Vagina (tissue), 2 donors: ENCODE measurements at places on chromosomes 1 and 21.

DNA sequence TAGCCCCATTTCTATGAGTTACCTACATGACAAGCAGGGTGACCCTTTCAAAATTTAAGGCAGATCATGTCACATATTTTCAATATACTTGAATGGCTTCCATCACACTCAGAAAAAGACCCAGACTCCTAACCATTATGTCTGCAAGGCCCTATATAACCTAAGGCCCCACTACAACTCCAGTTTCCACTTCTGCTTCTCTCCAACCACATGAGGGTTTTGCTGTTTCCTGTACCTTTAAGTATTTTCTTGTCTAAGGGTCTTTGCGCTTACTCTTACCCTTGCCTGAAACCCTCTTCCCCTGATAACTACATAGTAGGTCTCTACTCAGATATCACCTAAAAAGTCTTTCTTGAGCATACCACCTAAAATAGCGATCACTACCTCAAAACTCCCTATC is 46.1 kb downstream of the SGIP1 start:
- H3K36me3 ChIP-seq = no peaks in the 10 kb centered on the region
- peaks cover 20% of the 10 kb centered on the region for H3K4me1 ChIP-seq
- H3K4me3 ChIP-seq = no peak overlapping the region
- no peak overlapping the region for H3K27ac ChIP-seq
- DNase-seq = no peak

- H3K27me3 ChIP-seq = peaks cover 22% of the 10 kb centered on the region
- DNase-seq = no peak
- H3K27ac ChIP-seq = no peak overlapping the region
- H3K36me3 ChIP-seq = no peaks in the 10 kb centered on the region
- no peak overlapping the region for H3K4me3 ChIP-seq
- H3K4me1 ChIP-seq = no peaks in the 10 kb centered on the region
Observed at GRCh38 chr1:18639368-18640055, 8.9 kb downstream of the PAX7 start.

- H3K27ac ChIP-seq = no peak overlapping the region
- H3K4me1 ChIP-seq = peaks cover 7% of the 10 kb centered on the region
- no peak overlapping the region for H3K4me3 ChIP-seq
- no peaks in the 10 kb centered on the region for H3K36me3 ChIP-seq
Observed at GRCh38 chr1:203077956-203078355, 7.9 kb downstream of the MYOG start.

GRCh38 chr1:89839516-89839915 is 18.7 kb downstream of the LRRC8D start:
- H3K27me3 ChIP-seq = no peaks in the 10 kb centered on the region
- no peak overlapping the region for H3K27ac ChIP-seq
- H3K4me1 ChIP-seq = peaks cover 17% of the 10 kb centered on the region
- H3K4me3 ChIP-seq = no peak overlapping the region

DNA sequence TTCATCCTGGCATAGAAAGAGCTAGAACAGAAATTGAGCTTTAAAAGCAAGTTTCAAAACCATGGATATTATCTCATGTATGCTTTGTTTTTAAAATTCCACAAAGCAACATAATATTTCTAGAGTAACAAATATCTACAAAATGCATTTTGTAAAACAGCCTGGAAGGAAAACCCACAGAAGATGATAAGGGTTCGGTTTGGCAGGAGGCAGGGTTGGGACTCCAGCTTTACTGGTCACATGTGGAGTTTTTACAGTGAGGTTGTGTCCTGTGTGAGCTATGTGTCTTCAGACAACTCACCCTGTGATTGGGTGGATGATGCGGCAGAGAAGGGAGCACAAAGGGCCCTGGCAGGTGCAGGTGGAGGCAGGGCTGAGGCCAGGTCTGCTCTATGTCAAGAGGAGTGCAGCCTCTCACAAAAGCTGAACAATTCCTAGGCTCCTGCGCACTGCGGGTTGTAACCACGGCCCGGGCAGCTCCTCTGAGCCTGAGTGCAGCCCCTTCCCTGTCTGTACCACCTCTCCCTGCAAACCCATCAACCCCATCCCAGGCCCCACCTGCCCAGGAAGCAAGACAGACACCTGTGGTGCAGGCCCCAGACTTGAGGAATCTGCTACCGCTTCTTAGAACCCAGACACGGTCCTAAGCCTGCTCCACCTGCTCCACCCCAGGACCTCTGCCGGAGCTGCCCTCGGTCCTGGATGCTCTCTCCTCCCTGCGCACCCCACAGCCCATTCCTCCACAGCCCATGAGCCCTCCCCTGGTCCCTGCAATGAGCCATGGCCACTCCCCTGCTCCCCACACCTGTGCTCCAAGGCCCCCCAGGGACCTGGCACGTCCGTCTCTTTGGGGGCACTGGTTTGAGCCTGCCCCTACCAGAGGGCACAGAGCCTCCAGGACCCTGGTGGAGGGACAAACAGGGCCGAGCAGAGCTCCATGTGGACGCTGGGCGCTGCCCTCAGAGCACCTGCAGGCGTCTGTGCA is 2.8 kb upstream of the COL18A1 start:
- H3K27me3 ChIP-seq = no peaks in the 10 kb centered on the region
- H3K36me3 ChIP-seq = no peaks in the 10 kb centered on the region
- H3K4me1 ChIP-seq = peaks cover 31% of the 10 kb centered on the region
- H3K27ac ChIP-seq = no peak overlapping the region

DNA sequence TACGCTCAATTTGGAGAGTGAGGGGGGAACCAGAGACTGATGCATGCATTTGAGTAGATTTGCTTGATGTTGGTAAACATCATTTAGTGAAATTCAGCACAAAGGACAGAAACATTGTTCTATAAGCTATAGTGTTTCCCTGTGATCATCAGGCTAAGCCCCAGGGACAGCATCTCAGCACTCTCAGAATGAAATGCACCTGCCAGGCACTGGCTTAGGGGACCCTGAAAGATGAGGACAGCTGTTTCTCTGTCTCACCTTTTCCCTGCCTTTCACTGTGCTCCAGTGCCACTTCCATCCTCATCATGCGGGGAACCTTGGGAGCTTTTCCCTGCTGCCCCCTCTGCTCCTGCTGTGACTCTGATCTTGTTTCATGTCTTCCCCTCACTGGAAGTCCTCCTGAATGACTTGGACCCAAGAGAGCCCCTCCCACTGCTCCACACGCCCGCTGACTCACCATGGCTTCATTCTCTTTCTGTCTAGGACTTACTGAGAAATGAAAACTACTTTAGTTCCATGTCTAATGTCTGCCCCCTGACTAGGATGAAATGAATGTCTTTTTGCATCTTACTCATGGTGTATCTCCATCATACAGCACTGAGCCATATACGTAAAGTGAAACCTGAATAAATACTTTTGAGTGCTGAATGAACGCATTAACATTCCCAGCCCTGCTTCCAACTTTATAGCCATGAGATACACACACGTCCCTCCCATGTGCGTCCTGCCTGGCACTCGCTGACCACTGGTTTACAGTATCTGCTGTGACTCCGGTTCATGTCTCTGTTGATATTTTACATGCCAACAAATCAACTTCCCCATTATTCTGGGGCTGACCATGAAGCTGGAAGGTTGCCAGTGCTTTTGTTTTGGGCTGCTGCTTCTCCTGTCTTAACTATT is 182.0 kb downstream of the PCP4 start:
- no peak for DNase-seq
- no peaks in the 10 kb centered on the region for H3K27me3 ChIP-seq
- H3K4me1 ChIP-seq = peaks cover 8% of the 10 kb centered on the region
- H3K36me3 ChIP-seq = no peaks in the 10 kb centered on the region
- H3K27ac ChIP-seq = peak overlapping the region; percentile 0

- DNase-seq = no peak
- no peaks in the 10 kb centered on the region for H3K36me3 ChIP-seq
- no peaks in the 10 kb centered on the region for H3K27me3 ChIP-seq
- H3K27ac ChIP-seq = no peak overlapping the region
- no peak overlapping the region for H3K4me3 ChIP-seq
- H3K4me1 ChIP-seq = no peaks in the 10 kb centered on the region
Observed at GRCh38 chr1:78267513-78268218, 221.9 kb downstream of the GIPC2 start.

GRCh38 chr1:119541389-119541788 is 34.4 kb downstream of the HSD3B1 start:
- no peak overlapping the region for H3K27ac ChIP-seq
- H3K27me3 ChIP-seq = no peaks in the 10 kb centered on the region
- H3K36me3 ChIP-seq = no peaks in the 10 kb centered on the region
- no peak for DNase-seq

DNA sequence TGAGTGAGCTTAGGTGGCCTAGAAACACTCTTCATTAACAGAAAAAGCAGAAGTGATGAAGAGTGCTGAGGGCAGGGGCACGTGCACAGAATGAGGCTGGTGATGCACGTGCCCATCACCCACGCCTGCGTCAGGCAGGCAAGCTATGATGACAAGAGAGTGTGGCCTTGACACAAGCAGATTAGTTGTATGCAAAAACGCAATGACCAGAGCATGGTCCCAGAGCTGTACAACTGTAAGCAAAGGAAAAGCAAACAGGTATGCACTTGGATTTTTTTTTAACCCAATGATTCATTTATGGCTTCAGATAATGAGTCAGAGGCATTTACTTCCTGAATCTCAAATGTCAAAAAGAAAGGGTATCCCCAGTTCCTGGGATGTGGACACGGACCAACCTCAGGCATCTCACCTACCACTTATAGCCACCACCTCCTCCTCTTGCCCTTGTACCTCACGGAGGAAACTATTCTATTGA is 9.1 kb upstream of the TMEM61 start:
- H3K4me1 ChIP-seq = no peaks in the 10 kb centered on the region
- H3K27ac ChIP-seq = no peak overlapping the region
- DNase-seq = no peak
- H3K36me3 ChIP-seq = no peaks in the 10 kb centered on the region
- no peaks in the 10 kb centered on the region for H3K27me3 ChIP-seq

- no peak for DNase-seq
- no peak overlapping the region for H3K27ac ChIP-seq
- no peaks in the 10 kb centered on the region for H3K27me3 ChIP-seq
Observed at GRCh38 chr21:38384238-38384560, 114.1 kb downstream of the ERG start.

DNA sequence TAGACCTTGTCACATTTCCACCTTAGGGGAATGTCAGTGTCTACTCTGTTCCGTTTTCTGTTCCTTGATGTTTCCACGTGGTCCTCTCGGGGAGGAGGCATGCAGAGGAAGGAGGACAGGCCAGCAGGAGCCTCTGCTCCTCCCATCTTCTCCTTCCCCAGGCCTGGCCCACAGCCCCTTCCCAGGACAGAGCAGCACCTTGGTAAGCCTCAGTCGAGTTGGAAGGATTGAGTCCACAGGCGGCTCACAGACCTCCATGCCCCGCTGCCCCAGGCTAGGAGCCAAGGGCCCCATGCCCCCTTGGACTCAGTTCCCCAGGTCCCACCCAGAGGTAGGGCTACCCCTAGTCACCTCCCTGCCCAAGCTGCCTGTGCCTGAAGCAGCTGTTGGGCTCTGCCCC is 36.5 kb downstream of the IGSF21 start:
- no peaks in the 10 kb centered on the region for H3K27me3 ChIP-seq
- no peak overlapping the region for H3K4me3 ChIP-seq
- no peak overlapping the region for H3K27ac ChIP-seq
- no peak for DNase-seq
- no peaks in the 10 kb centered on the region for H3K36me3 ChIP-seq

DNA sequence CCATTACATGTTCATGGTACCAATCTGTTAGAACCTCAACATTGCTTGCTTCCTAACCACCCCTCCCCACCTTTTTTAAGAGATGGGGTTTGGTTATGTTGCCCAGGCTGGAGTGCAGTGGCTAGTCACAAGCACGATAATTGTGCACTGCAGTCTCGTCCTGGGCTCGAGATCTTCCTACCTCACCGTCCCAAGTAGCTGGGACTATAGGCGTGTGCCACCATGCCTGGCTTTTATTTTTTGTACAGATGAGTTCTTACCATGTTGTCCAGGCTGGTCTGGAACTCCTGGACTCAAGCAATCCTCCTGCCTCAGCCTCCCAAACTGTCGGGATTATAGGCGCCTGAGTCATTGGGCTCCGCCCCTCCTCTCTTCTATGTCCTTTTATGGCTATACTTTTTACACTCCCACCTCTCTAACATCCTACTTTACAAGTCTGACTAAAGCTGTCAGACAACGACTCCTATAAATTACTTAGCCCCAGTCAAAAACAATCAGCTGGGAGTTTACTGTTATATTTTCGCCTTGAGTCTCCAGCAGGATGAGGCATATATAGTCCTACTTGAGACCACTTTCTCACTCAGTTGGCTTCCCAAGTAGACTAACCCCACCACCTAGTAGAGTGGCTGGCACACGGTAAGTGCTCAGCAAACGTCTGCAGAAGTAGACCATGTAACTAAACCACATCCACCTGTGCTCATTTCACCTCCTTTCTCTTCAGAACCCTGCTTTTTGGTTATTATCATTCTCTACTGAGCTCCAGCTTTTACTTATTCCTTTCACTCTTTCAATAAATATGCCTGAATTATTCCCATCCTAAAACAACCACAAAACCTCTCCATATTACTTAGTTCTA is 13.8 kb downstream of the ENSA start:
- H3K27ac ChIP-seq = peak overlapping the region; percentile 44
- no peaks in the 10 kb centered on the region for H3K27me3 ChIP-seq
- H3K4me3 ChIP-seq = no peak overlapping the region
- no peak for DNase-seq

DNA sequence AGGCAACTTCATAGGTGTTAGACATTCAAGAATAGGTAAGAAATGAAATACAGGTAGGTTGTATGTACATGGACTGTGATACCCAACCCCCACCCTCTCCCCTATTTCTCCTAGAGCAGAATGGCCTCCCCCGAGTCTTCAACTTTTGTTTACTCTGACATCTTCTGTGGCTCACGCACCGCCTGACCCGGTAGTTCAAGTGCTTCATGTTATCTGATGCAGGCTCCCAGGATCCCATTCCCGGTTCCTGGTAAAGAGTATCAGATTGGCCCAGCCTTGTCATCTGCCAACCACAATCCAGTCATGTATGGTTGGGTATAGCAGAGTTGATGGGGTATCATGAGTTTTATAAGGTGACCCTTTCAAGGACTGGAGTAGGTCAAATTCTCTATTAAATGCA is 9.1 kb downstream of the GNAI3 start:
- H3K4me3 ChIP-seq = no peak overlapping the region
- H3K36me3 ChIP-seq = no peaks in the 10 kb centered on the region
- H3K27me3 ChIP-seq = no peaks in the 10 kb centered on the region
- H3K27ac ChIP-seq = no peak overlapping the region
- peaks cover 66% of the 10 kb centered on the region for H3K4me1 ChIP-seq

DNA sequence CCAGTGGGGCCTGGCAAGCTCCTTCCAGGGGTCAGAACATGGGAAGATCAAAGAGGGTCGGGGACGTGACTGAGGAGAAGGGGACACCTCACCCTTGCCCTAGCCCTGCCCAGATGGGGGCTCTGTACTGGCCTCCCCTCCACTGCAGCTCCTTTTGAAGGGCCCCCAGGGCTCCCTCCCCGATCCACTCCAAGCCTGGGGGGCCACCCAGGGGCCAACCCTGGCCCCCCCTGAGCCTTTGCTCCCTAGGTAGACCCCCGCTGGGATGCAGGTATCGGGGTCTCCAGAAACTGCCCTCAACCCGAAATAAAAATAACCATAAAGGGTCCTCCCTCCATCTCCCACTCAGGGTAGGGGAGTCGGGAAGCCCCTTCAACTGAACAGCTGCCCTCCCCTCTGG is 37.4 kb upstream of the FAM131C start:
- no peaks in the 10 kb centered on the region for H3K36me3 ChIP-seq
- peaks cover 9% of the 10 kb centered on the region for H3K4me1 ChIP-seq
- H3K27ac ChIP-seq = peak overlapping the region; percentile 68
- no peak overlapping the region for H3K4me3 ChIP-seq
